ENCODE measurements at places on chromosomes 11 and 22.

DNA sequence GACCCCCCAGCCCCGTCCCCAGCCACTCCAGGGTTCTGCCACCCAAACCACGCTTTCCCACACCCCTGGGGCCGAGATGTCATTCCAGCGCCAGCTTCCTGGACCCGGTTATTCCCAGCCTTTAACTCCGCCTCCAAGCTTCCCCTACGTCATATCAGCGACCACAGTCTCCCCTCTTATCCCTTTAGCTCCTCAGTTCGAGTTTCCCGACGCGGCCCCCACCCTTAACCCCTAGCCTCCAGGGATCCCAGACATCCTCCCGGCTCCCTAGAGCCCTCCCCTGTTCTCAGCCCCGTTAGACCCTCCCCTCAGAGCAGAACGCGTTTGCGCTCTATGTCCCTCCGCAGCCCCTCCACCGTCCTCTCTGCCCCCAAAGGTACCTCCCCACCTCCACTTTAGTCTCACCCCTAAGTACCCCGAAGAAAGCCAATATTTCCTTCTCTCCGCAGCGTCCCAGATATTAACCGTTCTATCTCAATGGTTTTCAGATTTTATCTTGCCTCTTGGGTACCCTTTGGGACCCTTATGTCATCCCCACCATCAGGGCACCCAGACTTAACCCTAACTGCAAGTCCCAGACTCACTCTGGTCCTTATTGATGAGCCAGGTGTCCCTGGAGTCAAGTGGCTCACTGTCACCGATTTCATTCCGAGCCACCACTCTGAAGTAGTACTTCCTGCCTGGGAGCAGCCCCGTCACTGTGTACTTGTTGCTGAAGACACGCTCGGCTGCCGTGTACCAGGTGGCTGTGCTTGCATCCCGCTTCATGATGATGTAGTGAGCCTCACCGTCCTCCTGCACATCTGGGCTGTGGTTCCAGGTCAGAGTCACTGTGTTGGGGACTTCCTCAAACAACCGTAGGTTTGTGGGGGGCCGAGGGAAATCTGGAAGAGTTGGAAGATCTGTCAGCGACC is 8.0 kb downstream of the TMEM86A start:
- no peak for DNase-seq

DNA sequence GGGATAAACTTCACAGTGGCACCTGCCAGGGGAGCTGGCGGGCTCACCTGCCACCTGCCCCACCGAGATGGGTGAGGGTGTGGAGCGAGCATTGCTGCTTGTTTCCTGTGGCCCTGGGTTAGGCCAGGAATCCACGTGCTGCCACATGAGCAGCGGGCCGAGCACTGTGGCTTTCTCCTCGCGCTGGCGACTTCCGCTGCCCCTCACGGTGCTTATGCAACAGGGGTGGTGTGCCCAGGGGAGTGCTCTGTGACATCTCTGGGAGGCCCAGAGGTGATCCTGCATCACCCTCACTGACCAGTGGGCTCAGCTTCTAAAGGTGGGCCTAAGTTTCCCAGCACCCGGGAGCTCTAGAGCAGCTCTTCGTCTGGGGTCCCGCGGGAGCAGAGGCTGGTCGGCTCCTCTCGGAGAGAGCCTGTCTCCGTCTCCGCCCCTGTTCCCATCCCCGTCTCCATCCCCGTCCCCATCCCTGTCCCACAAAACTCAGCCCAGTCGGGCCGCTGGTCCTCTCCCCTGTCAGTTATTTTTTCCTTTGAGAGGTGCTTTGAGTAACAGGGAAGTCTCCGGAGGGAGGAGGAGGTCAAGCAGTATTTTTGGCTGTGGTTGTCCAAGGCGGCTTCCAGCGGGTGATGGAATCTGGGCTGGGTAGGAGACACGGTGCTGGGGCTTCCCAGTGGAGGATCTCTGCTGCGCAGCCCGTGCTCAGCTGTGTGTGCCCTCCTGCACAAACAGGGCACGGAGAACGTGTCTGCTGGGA is 42.5 kb downstream of the AP2A2 start:
- no peak for DNase-seq

DNA sequence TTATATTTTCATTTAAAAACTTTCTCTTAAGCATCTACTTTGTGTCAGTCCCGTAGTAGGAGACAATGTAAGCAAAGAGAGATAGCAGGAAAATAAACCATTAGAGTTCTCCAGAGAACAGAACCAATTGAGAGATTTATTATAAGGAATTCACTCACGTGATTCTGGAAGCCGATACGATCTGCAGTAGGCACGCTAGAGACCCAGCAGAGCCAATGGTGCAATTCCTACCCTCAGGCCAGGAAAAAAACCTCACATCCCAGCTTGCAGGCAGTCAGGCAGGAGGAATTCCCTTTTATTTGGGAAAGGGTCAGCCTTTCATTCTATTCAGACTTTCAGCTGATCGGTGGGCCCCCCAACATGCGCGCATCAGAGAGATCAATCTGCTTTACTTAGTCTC is 7.3 kb upstream of the PLEKHA7 start:
- DNase-seq = no peak

GRCh38 chr11:110866081-110866480 is 153.8 kb upstream of the ARHGAP20 start:
- no peak for DNase-seq

- DNase-seq = no peak
Observed at GRCh38 chr11:26096451-26096850, 235.5 kb upstream of the ANO3 start.

- no peak for DNase-seq
Observed at GRCh38 chr11:116096272-116096995, 592.2 kb upstream of the CADM1 start.

GRCh38 chr11:129302386-129303101 is 73.1 kb upstream of the BARX2 start:
- no peak for DNase-seq

DNA sequence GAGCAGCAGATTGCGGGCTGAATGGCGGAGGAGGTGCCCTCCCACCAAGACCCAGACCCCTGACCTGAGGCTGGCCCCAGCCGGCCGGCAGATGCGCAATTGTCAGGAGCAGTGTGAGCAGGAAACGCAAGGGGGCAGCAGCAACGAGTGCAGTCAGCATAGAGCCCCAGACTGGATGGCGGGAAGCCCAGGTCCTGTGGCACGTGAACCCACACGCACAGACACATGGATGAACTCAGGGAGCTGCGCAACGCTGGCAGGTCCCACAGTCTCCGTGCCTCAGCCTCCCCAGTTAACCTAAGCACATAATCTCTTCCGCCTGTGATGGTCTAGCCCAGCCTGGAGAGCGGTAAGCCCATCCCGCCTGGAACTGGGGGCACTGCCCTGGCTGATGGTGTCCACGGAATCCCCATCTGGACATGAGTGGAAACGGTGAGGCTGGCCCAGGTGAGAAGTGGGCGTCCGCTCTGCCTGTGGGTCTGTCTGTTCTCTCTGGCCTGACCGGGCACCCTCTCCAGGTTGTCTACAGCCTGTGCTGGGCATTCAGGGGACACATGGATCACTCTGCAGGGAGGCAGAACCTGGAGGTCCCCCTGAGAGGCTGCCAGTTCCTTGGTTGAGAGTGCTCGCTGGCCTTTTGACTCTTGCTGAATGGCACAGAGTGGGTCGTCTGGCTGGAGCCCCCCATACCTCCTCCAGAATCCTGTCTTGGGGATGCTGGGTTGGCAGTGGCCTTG is 626 bp upstream of the TBX10 start:
- no peak for DNase-seq

GRCh38 chr11:83971063-83971462 is 684.9 kb upstream of the CCDC90B start:
- DNase-seq = no peak
